NCI-H226 (cell line): ENCODE measurements at places on chromosomes 1 and 21.

- no peak for DNase-seq
Observed at GRCh38 chr1:115670476-115671175, 28.9 kb downstream of the VANGL1 start.

DNA sequence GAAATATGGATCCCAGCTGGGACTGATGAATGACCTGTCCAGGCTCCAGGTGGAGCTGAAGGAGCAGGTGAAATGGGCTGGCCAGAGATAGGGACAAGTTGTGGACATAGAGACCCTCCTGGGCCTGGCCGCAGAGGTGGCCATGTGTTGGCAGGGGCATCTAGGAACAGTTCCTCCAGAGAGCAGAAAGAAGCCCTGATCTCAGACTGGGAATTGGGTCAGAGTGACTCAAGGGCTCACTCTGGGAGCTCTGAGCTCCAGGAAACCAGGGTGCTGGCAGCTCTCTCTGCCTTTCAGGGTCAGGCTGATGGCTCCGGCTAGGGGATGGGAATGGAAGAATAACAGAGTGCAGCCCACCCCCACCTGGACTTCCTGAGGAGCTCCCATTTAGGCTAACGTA is 3.0 kb downstream of the NT5C1A start:
- no peak for DNase-seq

- DNase-seq, result no peak
Observed at GRCh38 chr1:155320661-155321617, at the start of gene RUSC1. Gene RUSC1, plus strand, starts transcription at chr1:155320894. Its CDS starts 880 bp downstream, at chr1:155321774.

- no peak for DNase-seq
Observed at GRCh38 chr1:52899445-52899894, 22.1 kb downstream of the ECHDC2 start.

GRCh38 chr1:183804916-183805841 is at the start of gene RGL1:
Gene RGL1, plus strand, starts transcription at chr1:183805120. Its CDS starts 178 bp downstream, at chr1:183805298.
- DNase-seq, result peak; percentile 36

DNA sequence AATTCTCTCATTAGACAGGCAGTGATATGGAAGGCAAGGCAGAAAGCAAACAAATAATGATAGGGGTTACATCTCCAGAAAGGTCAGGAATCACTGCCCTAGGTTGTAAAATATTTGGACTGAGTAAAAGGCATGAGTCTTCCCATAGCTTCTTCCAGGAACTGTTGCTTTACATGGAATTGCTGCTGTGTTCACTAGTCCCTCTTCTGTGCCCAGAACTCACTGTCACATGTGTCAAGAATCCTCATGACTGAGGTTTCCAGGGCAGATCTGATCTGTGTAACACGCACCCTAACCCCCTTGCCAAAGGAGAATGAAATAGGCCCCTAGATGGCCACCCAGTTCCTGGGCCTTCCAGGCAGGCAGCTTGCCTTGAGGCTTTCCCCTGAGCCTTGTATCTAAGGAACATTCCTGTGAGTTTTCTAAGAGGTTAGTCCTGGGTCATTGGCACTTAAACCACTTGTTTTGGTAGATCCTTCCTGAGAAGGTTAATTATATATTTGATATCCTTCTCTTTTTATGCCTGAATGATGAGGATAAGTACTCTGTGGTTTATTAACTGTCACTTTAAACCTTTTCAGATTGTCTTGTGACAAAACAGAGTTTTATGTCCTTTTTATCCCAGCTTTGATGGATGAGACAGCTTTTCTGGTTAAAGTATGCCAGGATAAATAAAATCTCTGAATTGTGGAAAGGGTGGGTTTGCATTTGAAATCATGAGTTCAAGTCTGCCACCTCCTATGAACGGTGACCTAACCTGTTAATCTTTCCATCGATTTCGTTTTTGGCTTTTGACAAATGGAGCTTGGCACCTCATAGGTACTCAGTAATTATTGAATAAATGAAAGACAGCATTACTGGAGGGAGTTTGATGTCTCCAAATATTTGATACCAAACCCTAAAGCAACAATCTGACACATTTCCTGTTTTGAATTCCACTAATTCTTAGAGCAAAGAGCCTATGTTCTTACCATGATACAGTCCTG is 163.3 kb downstream of the DHRS3 start:
- peak; percentile 83 for DNase-seq

DNA sequence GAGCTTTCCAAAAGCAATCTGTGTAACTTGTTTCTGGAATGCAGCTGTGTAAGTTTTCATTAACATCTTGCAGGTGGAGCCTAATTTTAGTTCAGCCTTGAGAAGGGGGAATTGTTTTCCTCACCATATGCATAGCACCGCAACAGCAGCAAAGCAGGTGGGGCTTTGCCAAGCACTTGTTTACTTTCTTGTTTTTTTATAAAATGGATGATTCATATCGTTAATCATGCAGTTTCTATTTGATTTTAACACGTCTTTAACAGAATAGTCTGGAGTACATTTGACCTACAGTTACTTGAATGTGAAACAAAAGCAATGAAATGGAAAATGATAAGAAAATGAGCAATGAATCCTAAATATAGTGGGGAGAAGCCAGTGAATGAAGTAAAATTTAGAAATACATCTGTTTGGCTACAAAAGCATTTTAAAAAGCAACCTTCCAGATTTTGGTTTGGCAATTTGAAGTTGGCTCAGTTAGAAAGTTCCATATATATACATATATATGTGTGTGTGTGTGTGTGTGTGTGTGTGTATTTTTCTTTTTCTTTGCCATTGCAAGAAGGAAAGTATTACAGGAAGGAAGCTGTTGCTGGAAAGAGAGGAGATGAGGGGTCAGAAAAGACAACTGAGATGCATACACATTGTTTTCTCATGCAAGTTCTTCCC is 119.0 kb upstream of the ADGRL2 start:
- DNase-seq, result peak; percentile 37

DNA sequence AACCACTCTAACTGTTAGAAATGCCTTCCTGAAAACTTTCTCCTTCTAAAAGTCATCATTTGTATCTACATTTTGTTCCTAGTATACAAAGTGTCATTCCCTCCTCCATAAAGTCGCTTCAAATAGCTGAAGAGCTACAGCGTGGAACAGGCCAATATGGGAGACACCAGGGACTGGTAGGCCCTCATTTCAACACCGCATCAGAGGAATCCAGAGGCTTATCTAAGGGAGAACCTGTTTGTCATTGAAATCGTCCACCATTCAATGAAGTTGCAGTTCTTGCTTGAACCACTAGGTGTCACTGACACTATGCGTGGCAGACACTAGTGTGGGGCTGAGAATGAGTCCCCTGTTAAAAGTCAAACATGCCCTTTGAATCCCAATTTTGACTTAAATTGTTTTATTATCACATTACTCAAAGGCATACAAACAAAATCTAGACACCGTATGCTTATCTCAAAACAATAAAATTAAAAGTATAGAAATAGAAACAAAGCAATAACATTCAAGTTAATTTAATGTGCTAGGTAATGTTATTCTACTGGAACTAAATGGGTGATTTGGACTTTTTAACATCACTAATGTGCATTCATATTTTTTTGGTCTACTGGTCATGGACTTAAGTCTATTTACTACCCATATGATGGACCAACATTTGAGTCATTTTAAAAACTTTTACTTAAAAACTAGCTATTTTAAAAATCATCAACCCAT is 182.3 kb downstream of the FCRL5 start:
- DNase-seq, result peak; percentile 34
